Stimulated activated CD4-positive, alpha-beta T cell treated with anti-CD3 and anti-CD28 coated beads, Interleukin-2, amount 100 ng/mL, for 48 hours (primary cell): ENCODE measurements at places on chromosomes 5 and 9.

DNA sequence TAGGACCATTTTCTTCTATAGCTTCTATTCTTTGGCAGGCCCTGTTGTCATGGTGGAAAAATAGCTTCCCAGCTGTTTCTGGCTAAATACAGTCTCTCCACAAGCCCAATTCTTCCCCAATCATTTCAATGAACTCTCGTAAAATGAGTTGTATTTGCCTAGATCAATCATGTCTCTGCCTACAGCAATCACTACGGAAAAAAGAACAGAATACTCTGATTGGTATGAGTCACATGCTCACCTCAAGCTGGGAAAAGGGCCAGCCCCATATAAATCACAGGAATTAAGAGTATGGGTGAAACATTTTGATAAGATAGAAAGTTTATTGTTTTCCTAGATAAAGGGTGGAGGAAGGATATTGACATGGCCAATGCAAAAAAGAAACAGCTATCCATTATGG is 711.4 kb downstream of the EFNA5 start:
- no peak for DNase-seq

- DNase-seq, result no peak
Measured at GRCh38 chr5:125327676-125328075, 581.2 kb upstream of the ZNF608 start.

DNA sequence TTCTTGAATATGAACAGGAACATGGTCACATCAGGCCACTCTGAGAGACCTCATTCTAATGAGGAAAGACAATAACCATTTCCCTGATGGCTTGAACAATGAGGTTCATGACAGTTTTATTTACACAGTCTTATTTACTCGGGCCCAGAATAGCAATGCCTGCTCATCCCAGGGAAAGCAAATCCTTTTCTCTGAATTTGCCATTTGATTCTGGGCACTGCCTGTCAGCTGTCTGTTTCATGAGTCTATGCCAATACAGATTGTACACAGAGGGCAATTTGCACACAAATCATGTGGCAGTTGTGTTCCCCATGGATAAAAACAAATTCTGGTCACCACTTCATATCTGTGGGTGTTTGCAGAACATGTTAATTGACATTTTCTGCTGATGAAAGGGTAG is 492.5 kb downstream of the ACTL7B start:
- DNase-seq, result no peak

- DNase-seq, result no peak
Measured at GRCh38 chr5:72101828-72102227, 5.4 kb upstream of the MAP1B start.

GRCh38 chr5:175728316-175728715 is 70.4 kb downstream of the HRH2 start:
- no peak for DNase-seq

- no peak for DNase-seq
Measured at GRCh38 chr5:61280205-61280604, 51.9 kb upstream of the ZSWIM6 start.

DNA sequence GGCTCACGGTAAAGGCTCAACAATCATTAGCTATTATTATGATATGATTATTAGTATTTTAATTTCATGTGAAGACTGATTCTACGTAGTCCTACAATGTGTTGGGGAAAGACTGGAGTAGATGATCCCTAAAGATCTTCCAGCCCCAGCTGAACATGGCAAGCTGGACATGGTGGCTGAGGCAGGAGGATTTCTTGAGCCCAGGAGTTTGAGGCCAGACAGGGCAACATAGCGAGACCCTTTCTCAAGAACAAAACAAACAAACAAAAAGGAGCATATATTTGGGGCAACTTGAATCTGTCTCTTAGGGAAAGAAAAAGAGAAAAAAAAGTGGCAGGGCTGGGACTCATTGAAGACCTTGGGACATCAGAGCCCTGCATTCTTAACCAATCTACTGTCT is 16.2 kb upstream of the FAT2 start:
- no peak for DNase-seq

GRCh38 chr5:13357929-13358328 is 586.6 kb downstream of the DNAH5 start:
- no peak for DNase-seq

DNA sequence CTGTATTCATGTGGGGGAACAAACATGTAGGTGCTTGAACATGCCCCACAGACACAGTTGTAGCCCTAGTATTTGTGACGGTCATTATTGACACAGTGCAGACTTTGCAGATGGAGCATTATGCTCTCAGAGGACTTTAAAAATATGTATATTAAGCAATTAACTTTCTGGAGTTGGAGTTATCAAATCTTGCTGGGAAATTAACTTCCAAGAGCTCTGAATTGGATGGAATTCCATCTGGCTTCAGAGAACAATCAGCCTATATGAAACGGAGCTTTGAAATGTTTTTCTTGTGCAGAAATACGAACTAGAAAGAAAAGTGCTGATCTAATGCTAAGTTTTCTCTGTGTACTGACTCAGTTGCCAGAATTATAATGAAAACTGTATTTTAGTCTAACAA is 50.9 kb upstream of the FSD1L start:
- no peak for DNase-seq

DNA sequence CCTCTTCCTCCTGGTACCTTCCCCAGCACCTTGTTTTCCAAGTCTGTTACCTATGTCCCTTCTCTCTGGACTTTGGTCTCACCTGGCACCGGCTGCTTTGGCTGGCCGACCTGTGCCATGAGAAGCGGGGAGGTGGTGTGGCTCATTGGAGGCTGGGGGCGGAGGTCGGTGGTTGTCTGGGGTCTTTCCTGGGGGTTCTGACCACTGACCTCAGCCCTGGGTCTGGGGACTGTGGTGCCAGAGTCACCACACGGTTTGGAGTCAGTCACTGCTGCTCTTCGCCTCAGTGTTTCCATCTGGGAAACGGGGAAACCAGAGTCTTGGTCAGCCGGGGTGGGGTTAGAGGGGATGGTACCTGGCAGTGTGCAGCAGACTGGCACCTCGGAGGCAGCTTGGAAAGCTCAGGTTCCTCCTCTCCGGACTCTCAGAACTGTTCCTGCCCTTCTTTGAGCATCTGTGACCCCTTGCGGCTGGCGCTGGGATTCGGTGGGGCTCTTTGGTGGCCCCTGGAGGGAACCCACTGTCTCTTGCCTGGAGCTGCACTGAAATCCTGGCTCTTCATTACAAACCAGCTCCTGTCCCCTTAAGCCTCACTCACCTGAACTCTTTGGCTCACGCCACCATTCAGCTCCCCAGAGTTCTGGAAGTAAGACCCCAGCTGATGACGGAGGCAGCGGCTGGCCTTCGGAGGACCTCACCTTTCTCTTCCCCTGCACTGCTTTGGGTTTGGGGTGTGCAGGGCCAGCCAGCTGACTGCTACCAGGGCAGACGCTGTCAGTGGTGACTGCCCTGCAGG is 4.1 kb upstream of the RXRA start:
- no peak for DNase-seq

DNA sequence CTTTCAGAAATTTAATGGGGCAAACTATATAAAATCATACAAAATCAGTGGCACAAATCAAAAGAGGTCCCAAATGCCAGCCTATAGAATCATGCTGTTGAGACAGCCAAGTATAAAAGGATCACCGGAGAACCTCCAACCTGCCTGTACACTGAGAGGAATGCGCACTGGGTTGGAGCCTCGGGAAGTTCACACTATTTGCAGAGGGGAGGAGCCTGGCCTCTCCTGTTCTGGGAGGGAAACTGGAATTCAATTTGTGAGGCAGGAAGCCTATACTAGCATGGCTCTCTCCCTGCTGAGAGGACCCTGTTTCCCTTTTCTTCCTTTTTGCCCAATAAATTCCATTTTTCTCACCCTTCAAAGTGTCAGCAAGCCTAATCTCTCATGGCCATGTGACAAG is 406.0 kb downstream of the HINT1 start:
- DNase-seq, result no peak

GRCh38 chr9:2338777-2339365 is 282.7 kb upstream of the VLDLR start:
- DNase-seq, result no peak

GRCh38 chr9:86075132-86076109 is 23.9 kb downstream of the GOLM1 start:
- no peak for DNase-seq

- no peak for DNase-seq
Measured at GRCh38 chr5:6838736-6839135, 125.5 kb downstream of the TENT4A start.

DNA sequence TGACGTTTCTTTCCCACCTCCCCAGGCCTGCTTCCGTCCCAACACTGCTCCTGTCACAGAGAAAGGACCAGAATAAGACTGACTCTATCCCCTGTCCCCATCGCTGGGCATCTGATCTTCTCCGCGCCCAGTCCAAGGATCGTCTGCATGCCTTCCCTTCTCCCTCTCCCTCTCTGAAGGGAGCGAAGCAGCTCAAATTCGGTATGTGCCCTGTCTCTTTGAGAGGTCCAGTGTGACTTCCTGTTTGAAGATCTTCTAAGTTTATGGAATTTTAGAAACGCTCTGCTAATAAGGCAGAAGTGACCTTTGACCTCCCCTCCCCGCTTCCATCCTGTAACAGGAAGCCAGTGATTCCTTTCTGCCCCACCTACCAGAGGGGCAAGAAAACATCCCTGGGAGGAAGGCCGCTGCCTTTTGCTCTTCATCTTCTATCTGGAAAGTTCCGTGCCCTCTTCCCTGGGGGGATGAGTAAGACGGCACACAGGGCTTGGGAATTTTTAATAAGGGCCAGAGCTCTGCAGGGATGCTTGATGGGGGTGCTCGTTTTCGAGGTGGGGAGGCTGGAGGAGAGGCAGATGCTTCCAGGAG is 40.7 kb upstream of the RNU6ATAC start:
- no peak for DNase-seq
